ENCODE measurements at places on chromosomes 1 and 21.

DNA sequence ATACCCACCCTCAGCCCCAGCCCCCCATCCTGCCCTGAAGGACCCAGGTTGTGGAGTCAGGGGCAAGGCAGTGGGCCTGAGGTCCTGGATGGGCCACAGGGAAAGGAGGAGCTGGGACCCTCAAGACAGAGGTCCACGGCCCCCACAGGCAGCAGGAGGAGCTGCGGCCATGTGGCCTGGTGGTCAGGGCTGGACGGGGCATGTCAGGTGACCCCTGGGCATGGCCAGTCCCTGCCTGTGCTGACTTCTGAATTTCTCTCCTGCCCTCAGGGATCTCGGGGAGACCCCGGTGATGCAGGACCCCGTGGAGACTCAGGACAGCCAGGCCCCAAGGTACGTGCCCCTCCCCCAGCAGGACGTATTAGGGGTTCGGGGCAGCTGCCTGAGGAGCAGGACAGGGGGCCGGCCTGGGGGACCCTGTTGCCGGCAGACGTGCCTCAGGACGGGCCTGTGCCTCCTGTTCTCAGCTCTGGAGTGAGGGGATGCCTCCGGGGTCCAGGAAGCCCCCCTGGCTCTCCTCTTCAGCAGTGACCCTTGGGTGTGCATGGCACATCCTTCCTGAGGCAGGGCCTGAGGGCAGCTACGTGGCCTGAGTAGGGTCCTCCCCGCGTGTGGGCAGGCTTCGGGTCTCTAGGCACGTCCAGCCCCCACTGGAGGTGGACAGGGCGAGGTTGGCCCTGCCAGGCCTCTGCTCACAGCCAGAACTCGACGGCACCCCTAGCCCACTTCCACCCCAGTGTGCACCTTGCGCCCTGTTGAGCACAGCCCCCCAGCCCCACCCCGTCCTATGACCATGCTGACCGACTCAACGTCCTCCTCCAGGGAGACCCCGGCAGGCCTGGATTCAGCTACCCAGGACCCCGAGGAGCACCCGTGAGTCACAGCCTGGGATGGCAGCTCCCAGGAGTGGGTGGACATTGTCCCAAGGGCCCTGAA, 23.6 kb downstream of the COL6A2 start:
- H3K4me1 ChIP-seq, result no peaks in the 10 kb centered on the region
- no peak overlapping the region for H3K27ac ChIP-seq
- H3K27me3 ChIP-seq, result no peaks in the 10 kb centered on the region
- no peaks in the 10 kb centered on the region for H3K36me3 ChIP-seq
- no peak overlapping the region for H3K4me3 ChIP-seq

GRCh38 chr1:167627615-167627864, 2.5 kb upstream of the RCSD1 start:
- peak overlapping the region; percentile 44 for H3K27ac ChIP-seq
- peaks cover 39% of the 10 kb centered on the region for H3K4me1 ChIP-seq
- H3K4me3 ChIP-seq, result no peak overlapping the region
- no peaks in the 10 kb centered on the region for H3K36me3 ChIP-seq
- no peak for DNase-seq
- no peaks in the 10 kb centered on the region for H3K27me3 ChIP-seq

- H3K4me3 ChIP-seq, result no peak overlapping the region
- H3K27ac ChIP-seq, result no peak overlapping the region
- no peaks in the 10 kb centered on the region for H3K36me3 ChIP-seq
- DNase-seq, result no peak
- H3K27me3 ChIP-seq, result peaks cover 43% of the 10 kb centered on the region
- H3K4me1 ChIP-seq, result no peaks in the 10 kb centered on the region
These were observed 57.1 kb downstream of the RNF187 start for GRCh38 chr1:228544021-228544850.

GRCh38 chr1:54968551-54968950, 11.9 kb upstream of the TMEM61 start:
- no peaks in the 10 kb centered on the region for H3K27me3 ChIP-seq
- H3K4me3 ChIP-seq, result no peak overlapping the region
- no peak overlapping the region for H3K27ac ChIP-seq
- DNase-seq, result no peak

DNA sequence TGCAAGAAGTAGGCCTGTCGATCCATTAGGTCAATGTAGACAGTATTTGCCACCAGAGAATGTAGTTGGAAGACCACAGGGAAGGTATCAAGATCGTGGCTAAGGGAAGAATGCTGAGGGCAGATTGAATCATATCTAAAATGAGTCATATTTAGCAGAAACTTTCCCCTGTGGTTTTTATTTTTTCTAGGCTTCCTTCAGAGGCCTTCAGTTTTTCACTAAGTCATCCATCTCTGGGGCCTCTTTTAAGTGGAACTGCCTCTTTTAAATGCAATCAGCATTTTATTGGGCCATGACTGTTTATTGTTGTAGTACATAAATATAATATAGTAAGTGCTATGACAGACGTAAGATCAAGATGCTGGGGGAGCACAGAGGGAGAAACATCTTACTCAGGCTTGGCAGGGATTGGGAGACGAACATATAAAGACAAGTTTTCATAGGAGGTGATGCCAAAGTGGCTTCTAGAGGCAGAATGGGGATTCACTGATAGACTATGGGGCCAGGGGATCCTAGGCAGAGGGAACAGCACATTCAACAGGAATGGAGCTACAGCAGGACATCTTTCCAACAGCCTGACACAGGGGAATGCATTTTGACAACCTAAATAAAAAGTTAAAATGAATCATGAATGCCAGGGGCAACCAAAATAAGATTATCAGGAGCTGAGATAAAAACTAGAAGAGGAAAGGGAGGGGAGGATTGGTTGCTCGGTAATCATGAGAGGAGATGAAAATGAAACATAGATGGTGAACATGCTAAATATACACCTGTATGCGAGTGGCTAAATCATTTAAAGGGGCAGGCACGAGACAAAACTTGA, 20.1 kb downstream of the UBE2U start:
- H3K27me3 ChIP-seq, result no peaks in the 10 kb centered on the region
- H3K4me1 ChIP-seq, result no peaks in the 10 kb centered on the region
- no peaks in the 10 kb centered on the region for H3K36me3 ChIP-seq
- no peak overlapping the region for H3K27ac ChIP-seq

DNA sequence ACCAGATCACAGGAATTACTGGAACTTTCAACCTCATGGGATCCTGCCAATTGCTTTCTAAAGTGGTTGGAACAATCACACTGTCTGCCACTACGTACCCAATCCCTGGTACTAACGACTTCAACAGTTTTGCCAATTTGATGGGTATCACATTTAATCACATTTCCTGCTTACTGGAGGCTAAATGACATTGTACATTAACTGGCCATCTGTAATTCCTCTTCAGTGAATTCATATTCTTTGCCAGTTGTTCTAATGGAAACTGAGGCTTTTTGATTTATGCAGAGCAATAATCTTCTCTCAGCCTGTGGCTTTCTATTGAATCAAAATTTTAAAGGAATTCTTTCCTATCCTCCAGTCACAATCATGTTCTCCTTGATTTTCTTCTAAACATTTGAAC, 38.2 kb downstream of the LGALS8 start:
- no peak overlapping the region for H3K27ac ChIP-seq
- H3K4me1 ChIP-seq, result no peaks in the 10 kb centered on the region
- H3K36me3 ChIP-seq, result peaks cover 20% of the 10 kb centered on the region
- no peak for DNase-seq
- H3K27me3 ChIP-seq, result no peaks in the 10 kb centered on the region
- H3K4me3 ChIP-seq, result no peak overlapping the region

DNA sequence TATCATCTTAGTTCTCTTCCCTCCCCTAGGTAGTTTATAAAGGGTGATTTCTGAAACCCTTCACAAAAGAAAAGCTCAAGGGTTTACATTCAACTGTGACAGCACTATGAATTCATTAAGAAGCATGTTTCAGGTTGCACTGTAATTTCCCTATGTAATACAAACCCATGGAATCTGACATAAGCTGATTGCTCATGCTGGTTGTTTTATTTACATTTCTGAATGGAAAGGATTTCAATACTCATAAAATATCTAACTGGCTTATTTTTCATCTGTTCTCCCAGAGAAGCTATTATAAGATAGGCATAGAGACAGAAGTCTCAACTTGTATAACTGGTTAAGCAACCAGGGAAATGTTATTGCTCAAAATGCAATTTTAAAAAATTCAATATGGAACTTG, 20.5 kb downstream of the WNT2B start:
- peak overlapping the region; percentile 81 for H3K27ac ChIP-seq
- no peaks in the 10 kb centered on the region for H3K27me3 ChIP-seq
- DNase-seq, result no peak
- peaks cover 48% of the 10 kb centered on the region for H3K36me3 ChIP-seq

DNA sequence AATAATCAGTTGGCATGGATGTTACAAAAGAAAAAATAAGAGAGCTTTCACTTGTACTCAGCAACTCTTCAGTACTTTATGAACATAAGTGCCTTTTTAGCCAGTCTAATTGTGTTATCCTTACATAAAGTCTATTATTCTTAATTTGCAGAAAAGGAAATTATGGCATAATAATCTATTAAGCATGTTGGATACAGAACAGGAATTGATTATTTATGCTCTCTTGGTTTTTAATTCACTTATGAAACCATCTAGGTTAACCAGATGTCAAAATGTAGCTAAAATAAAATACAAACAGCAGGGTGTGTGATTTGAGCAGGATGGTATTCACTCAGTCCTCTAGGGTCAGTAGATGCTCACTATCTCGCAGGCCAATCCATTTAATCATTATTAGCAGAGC, 79.7 kb downstream of the PLPPR5 start:
- H3K27me3 ChIP-seq, result no peaks in the 10 kb centered on the region
- no peaks in the 10 kb centered on the region for H3K36me3 ChIP-seq
- H3K4me1 ChIP-seq, result no peaks in the 10 kb centered on the region

- peaks cover 5% of the 10 kb centered on the region for H3K36me3 ChIP-seq
- no peak overlapping the region for H3K27ac ChIP-seq
- H3K4me1 ChIP-seq, result peaks cover 3% of the 10 kb centered on the region
- no peak for DNase-seq
These were observed 25.2 kb downstream of the MFAP2 start for GRCh38 chr1:16955186-16955585.

- H3K36me3 ChIP-seq, result no peaks in the 10 kb centered on the region
- no peaks in the 10 kb centered on the region for H3K4me1 ChIP-seq
- no peaks in the 10 kb centered on the region for H3K27me3 ChIP-seq
These were observed 43.7 kb downstream of the RHOU start for GRCh38 chr1:228778961-228779360.

DNA sequence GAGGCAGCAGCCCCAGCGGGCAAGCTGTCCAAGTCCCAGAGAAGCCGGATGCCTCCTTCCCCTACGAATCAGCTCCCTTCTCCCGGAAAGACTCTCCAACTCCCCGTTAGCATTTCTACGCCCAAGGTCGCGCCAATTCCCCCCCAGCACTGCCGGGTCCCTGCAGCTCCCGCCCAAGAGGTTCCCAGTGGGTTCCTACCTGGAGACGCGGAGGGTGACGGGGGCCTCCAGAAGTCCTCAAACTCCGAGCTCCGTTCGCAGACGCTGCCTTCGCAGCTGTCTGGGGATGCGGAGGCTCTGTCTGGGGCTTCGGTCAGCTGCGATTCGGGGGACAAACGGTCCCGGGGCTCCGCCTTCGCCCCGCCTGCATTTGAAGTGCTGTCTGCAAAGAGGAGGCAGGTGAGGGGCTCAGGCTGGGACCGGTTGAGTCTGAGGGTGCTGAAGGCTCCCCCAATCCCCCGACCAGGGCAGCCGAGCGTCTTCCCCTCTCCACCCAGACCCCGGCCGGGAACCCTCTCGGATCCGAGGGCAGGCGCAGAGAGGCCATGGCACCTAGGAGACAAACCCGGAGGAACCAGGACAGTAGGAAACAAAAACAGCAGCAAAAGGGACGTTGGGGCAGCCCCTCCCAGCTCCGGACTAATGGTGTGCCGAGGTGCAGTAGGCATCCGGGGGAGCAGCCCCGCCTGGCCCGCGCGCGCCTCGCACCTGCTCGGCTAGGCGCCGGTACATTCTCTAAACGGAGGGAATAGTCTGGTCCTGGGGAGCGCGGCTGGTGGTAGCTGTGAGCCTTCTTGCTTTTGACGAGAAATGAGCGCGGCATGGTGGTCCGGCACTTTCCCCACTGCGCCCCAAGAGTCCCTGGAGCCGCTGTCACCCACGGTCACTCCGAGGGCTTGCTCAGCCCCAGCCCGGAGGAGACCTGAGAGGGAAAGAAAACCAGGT, 3.8 kb downstream of the GFI1 start:
- H3K4me3 ChIP-seq, result peak overlapping the region; percentile 44
- peaks cover 71% of the 10 kb centered on the region for H3K4me1 ChIP-seq
- DNase-seq, result no peak
- no peak overlapping the region for H3K27ac ChIP-seq

- no peaks in the 10 kb centered on the region for H3K36me3 ChIP-seq
- H3K4me1 ChIP-seq, result peaks cover 24% of the 10 kb centered on the region
- H3K27ac ChIP-seq, result peak overlapping the region; percentile 85
These were observed 3.4 kb upstream of the PLEKHM2 start for GRCh38 chr1:15680561-15681348.

- no peak for DNase-seq
- H3K4me3 ChIP-seq, result no peak overlapping the region
- H3K36me3 ChIP-seq, result peaks cover 61% of the 10 kb centered on the region
- no peaks in the 10 kb centered on the region for H3K27me3 ChIP-seq
- no peaks in the 10 kb centered on the region for H3K4me1 ChIP-seq
- H3K27ac ChIP-seq, result no peak overlapping the region
These were observed 10.2 kb downstream of the PHGDH start for GRCh38 chr1:119721896-119722295.

Measured in esophagus squamous epithelium (tissue), 5 donors.